GM23338 (cell line): ENCODE measurements at places on chromosomes 2 and 18. TPM values are rescaled to one million over a fixed set of nuclear protein-coding genes. Genes with fewer than 3 reads are reported as not detected.

Gene CAMKMT
- 27.3 and 29.5 TPM in 2 replicates for polyA plus RNA-seq

Gene PRKRA
- 38.6 and 44.0 TPM in 2 replicates for polyA plus RNA-seq

Gene ZAP70
- not detected in 2 replicates for polyA plus RNA-seq

Gene ACTG2
- polyA plus RNA-seq: 6.3 and 8.0 TPM in 2 replicates

Gene C2orf68
- polyA plus RNA-seq: 76.4 and 81.2 TPM in 2 replicates

Gene TXNDC2
- 0.16 TPM in 1 of 2 replicates, not detected in the other for polyA plus RNA-seq

Gene IRS1
- polyA plus RNA-seq: 6.2 and 6.9 TPM in 2 replicates

Gene SERPINB4
- 1.5 and 2.3 TPM in 2 replicates for polyA plus RNA-seq

Gene UCN
- 0.30 and 0.99 TPM in 2 replicates for polyA plus RNA-seq

Gene ANKRD53
- polyA plus RNA-seq: 0.32 and 0.59 TPM in 2 replicates

Gene RRM2
- 84.3 and 108 TPM in 2 replicates for polyA plus RNA-seq

Gene LOXHD1
- 0.23 TPM in 1 of 2 replicates, not detected in the other for polyA plus RNA-seq

Gene AQP12B
- polyA plus RNA-seq: not detected in 2 replicates

Gene SCLY
- polyA plus RNA-seq: 57.2 and 61.1 TPM in 2 replicates

Gene FBLN7
- 0.14 and 0.16 TPM in 2 replicates for polyA plus RNA-seq

Gene SP5
- 0.32 and 0.42 TPM in 2 replicates for polyA plus RNA-seq

Gene SPATA3
- not detected in 2 replicates for polyA plus RNA-seq

Gene IL36RN
- polyA plus RNA-seq: not detected in 2 replicates

Gene FTCDNL1
- polyA plus RNA-seq: 2.0 and 2.3 TPM in 2 replicates

Gene RGPD3
- 0.08 TPM in 1 of 2 replicates, not detected in the other for polyA plus RNA-seq

Gene UNC80
- 0.03 and 0.11 TPM in 2 replicates for polyA plus RNA-seq

Gene HOXD11
- polyA plus RNA-seq: not detected in 2 replicates

Gene DYNC2LI1
- polyA plus RNA-seq: 8.8 and 11.5 TPM in 2 replicates

Gene DAPL1
- polyA plus RNA-seq: not detected in 2 replicates

Gene SCN2A
- 0.45 and 0.52 TPM in 2 replicates for polyA plus RNA-seq

Gene MATN3
- 4.4 and 4.6 TPM in 2 replicates for polyA plus RNA-seq

Gene POU3F3
- polyA plus RNA-seq: 0.06 and 0.14 TPM in 2 replicates

Gene GPBAR1
- 0.37 and 0.44 TPM in 2 replicates for polyA plus RNA-seq

Gene CRYBA2
- not detected in 2 replicates for polyA plus RNA-seq

Gene IL36B
- polyA plus RNA-seq: not detected in 2 replicates

Gene CFAP65
- polyA plus RNA-seq: 0.37 and 0.74 TPM in 2 replicates

Gene LAMA1
- 14.8 and 15.9 TPM in 2 replicates for polyA plus RNA-seq

Gene ECEL1
- 6.7 and 9.3 TPM in 2 replicates for polyA plus RNA-seq

Gene FBXO48
- 0.96 and 1.3 TPM in 2 replicates for polyA plus RNA-seq

Gene ACMSD
- 0.11 and 0.24 TPM in 2 replicates for polyA plus RNA-seq

Gene GNAL
- polyA plus RNA-seq: 6.2 and 7.5 TPM in 2 replicates

Gene UGT1A3
- polyA plus RNA-seq: not detected in 2 replicates

Gene FZD7
- 164 and 188 TPM in 2 replicates for polyA plus RNA-seq

Gene SPEG
- polyA plus RNA-seq: 12.6 and 12.9 TPM in 2 replicates

Gene CROCC2
- polyA plus RNA-seq: not detected in 2 replicates

Gene SULT1C2
- polyA plus RNA-seq: 1.2 and 1.9 TPM in 2 replicates

Gene MAPK4
- 1.3 TPM in 2 replicates for polyA plus RNA-seq

Gene LTBP1
- polyA plus RNA-seq: 14.2 and 15.7 TPM in 2 replicates

Gene APCDD1
- 0.31 and 0.61 TPM in 2 replicates for polyA plus RNA-seq

Gene ITGA4
- polyA plus RNA-seq: 1.1 and 1.2 TPM in 2 replicates

Gene CAVIN2
- 0.15 TPM in 1 of 2 replicates, not detected in the other for polyA plus RNA-seq

Gene IL1R2
- polyA plus RNA-seq: not detected in 2 replicates

Gene SETBP1
- polyA plus RNA-seq: 1.6 TPM in 2 replicates

Gene SGPP2
- polyA plus RNA-seq: 0.08 and 0.09 TPM in 2 replicates
